Foreskin keratinocyte (primary cell): ENCODE measurements at places on chromosomes 16 and 17.

DNA sequence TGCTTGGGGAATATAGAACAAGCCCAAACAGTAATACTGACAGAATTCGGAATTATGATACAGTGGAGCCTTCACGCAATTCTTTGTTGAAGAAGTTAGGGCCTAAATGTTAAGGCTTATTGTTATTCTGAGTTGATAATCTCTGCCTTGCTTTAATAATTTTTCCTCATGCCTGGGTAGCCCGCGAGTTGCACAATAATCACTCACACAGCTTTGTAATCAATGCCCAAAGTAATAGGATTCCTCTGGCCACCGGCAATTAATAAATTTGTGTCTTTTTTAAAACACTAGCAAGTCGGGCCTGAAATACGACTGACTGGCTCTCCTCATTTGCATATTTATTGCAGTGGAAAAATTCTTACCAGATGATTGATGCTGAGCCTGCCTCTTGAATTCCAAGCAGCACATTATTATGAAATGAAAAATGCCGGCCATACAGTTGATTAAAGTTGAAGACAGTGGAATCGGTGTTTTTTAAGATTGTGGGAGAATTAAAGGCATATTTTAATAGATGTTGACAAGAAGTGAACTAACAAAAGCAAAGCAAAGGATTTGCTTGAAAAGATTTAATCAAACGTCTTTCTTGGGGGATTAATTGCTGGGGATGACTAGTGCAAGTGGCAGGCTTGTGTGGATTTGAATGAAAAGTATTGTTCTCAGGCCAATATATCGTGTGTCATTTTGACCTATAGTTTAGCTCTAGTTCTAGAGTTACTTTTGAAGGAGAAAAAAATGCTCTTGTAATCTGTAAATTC, 30.2 kb downstream of the AATF start:
- DNase-seq = peak; percentile 39

GRCh38 chr17:55527540-55528118, 16.4 kb upstream of the SMIM36 start:
- DNase-seq = peak; percentile 33

DNA sequence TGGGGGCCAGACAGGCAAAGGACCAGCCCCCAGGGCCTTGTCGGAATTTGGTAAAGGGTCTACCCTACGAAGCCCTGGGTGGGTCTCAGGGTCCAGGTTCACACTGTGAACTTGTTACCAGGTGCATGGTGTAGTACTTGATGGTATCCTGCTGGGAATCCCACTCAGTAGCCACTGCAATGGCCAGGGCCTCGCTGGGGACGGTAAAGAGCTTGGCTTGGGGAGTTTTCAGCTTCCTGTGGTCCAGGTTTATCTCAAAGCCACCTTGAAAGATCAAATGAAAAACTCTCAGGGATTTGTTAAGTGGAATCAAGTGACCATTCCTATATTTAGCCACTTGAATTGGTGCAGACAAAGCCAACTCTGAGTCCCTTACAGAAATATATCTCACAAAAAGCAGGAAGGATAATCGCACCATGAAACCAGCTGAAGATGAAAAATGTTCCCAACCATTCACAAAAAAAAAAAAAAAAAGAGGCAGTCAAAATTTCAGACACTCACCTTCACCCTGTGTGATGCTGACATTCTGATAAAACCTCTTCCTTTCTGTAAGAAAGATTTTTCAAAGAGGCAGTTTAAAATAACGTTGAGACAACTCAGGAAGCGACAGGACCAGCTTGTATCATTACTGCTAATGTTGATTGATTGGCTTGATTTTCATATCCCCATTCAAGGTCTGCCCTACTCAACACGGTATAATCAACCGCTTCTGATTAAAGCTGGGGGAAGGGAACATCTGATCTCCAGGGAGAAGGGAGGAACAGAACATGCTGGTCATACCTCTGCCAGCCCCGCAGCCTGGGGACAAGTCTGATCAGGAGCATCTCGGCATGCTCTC, 10.6 kb downstream of the ATPAF2 start:
- no peak for DNase-seq

GRCh38 chr17:58060596-58061191, 22.5 kb upstream of the DYNLL2 start:
- peak; percentile 38 for DNase-seq

GRCh38 chr17:21034340-21035235, 8.2 kb downstream of the USP22 start:
- no peak for DNase-seq

DNA sequence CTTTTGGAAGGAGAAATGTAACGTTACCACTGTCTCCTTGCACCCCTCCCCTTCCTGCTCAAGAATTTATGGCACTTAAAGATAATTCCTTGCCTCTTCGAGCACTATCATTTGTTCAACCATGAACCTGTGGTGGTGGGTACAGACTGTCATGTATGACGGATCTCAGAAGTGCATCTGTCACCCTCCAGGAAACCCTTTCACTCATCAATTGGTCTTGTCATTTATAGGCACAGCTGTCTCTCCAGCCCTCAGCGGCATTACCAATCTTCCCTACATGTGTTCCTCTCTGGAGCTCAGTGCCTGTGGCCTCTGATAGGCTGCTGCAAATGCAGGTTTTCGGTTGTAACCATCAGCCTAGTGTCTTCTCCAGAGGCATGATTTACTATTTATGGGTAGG, 15.0 kb downstream of the CNTNAP4 start:
- no peak for DNase-seq

- no peak for DNase-seq
Observed at GRCh38 chr16:83268169-83268568, 539.6 kb upstream of the HSBP1 start.

DNA sequence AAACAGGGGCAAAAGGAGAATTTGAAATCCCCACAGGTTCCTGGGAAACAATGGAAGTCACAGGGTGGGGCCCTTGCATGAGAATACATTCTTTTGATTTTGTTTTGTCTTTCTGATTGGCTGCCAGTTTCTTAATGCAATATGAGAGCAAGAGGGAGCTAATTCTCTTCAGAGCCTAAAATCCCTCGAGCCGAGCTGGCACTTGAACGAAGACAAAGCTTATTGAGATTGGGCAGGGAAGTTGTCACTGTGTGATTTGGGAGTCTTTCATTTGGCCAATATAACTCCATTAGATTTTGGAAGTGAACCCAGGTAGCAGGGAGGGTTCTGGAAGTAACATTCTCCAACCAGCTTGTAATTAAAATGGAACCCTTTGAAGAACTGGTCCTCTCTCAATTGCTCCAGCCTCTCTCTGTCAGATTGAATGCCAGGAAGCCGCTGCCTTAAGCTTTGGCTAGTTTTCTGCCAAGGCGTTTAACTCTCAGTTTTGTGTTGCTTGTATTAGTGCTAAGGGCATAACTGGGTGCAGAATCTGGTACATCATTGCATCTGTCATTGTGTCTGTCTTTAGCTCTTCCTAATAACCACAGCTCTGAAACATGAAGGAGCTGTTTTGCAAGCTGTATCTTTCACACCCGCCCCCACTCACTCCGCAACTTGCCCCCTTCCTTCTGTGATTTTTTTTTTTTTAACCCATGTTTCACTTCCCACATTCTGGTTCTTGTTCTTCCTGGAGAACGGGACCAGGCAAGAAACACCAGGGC, 272.0 kb downstream of the MAF start:
- DNase-seq = no peak

GRCh38 chr17:50818921-50819657, 16.3 kb upstream of the WFIKKN2 start:
- DNase-seq = no peak

GRCh38 chr16:90019543-90020259, 445 bp upstream of the DBNDD1 start:
- no peak for DNase-seq

DNA sequence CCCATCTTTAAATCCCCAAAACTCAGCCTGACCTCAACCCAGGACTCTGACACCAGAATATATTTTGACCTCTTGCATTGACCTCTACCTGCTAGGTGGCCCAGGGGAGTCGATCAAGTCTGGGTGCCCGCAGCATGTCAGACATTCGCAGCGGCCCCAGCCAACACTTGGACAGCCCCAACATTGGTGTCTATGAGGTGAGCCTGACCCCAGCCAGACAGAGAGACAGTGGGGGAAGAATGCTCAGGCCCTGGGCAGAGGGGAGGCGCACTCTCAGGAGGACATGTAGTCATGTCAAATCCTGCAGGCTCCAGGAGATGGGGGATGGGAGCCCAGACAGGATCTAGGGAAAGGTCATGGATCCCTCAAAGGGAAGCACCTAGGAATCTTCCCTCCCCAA, 5.4 kb downstream of the GUCY2D start:
- DNase-seq = no peak

- DNase-seq = no peak
Observed at GRCh38 chr16:78177987-78178386, 78.5 kb downstream of the WWOX start.

- DNase-seq = no peak
Observed at GRCh38 chr17:77425791-77426641, 285.2 kb downstream of the SEC14L1 start.

DNA sequence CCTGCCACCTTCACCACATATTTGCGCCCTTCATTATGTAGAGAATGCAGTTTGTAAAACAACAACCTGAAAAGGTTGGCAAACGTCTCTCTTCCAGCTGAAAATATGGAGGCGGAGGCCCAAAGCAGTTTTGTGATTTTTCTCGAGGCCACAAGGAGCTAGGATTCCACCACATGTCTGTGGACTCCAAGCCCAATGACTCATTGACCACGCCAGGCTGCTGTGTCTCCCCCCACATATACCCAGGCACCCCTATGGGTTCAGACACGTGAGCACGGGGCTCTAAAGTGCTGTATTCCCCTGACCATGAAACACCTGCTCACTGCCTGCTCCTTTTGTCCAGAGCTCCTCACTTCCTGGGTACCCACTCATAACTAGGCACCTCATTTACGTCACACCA, 121.4 kb upstream of the CDH5 start:
- no peak for DNase-seq

- peak; percentile 48 for DNase-seq
Observed at GRCh38 chr17:49361129-49361901, 735 bp downstream of the ZNF652 start.

DNA sequence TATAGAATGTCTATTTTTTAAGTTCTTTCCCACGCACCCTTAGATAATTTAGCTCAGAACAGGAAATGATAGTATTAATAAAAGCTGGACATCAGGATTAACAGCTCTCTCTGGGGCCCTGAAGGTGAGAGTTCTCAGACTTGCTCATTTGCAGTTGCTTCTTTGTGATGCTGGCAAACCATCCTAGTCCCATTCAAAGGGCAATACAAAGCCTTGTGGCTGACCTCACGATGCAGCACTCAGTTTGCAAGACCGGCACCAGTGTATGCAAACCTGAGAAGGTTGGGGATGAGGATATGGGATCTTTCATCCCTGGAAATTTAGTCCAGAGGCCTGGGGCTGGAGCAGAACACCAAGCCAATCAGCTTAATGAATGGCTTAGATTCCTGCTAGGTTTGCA, 29.3 kb downstream of the STH start:
- no peak for DNase-seq

GRCh38 chr17:17538417-17539391, 42.5 kb upstream of the RASD1 start:
- DNase-seq = no peak

- DNase-seq = no peak
Observed at GRCh38 chr16:51272420-51272819, 121.3 kb upstream of the SALL1 start.

DNA sequence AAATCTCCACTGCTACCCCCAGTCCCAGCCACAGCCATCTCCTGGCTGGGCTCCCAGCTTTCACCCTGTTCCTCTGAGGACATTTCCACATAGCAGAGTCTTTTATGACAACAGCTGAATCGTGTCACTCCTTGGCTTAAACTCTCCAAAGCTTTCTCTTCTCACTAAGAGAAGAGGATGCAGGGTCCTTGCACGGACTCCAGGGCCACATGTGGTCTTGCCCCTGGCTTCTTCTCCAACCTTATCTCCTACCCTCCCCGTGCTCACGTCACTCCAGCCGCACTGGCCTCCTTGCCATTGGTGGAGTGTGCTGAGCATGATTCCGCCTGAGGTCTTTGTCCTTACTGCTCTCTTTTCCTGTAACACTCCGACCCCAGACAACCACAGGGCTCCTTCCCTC, 39.9 kb upstream of the CCDC182 start:
- DNase-seq = no peak

DNA sequence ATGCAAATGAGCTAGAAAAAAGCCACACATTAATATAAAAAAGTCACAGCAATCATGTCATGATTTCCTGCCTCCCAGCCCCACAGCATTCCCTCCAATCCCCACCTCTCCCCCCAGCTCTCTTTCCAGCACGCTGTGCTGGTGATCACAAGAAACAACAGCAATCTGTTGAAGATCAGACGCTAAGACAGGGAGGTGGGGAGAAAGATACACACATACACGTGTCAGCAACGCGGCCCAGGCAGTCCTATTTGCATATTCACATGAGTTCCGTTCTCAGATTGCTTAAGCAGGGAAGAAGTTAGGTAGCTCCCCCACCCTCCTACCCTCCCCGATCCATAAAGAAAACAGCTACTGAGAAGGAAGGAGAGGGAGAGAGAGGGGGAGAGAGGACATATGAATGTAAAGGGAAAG, 405.5 kb upstream of the PSMD7 start:
- no peak for DNase-seq

GRCh38 chr16:64356267-64356666, 765.6 kb downstream of the CDH11 start:
- peak; percentile 40 for DNase-seq

GRCh38 chr17:79664930-79665737, 54.3 kb upstream of the RBFOX3 start:
- peak; percentile 35 for DNase-seq

DNA sequence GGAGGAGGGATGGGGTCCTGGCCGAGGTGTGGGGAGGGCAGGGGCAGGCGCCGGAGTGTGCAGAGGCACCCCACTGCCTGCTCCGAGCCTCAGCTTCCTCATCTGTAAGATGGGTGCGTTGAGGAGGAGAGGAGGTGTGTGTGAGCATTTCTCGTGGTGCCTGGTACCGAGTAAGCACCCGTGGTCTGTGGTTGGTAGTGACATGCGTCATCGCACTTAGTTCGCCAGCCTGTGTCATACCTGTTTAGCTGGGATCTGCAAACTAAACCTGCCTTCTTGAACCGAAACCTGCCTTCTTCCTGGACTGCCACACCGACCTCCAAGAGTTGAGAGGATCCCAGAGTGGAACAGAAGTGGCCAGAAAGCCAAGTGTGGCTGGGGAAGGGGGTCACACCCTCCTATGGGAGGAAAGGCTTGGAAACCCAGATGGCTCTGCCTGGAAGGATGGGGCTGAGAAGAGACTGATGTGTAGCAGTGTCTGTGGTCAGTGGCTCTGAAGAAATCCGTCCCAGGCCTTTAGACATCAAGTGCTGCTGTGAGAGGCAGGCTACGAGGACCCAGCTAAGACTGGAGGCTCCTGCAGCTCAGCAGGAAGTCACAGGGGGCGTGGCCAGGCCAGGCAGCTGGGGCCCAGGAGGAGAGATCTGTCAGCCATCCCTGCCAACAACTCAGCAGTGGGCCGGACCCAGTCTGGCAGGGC, 162.6 kb upstream of the PLCG2 start:
- no peak for DNase-seq
